ENCODE measurements at places on chromosomes 6 and 20.
A peak's percentile ranks its signal among the peaks of the same experiment; 100 is the strongest.

GRCh38 chr20:38854654-38855066 is 49.2 kb downstream of the PPP1R16B start:
- no peak for DNase-seq

- peak; percentile 54 for DNase-seq
These were observed 2.9 kb downstream of the RXRB start for GRCh38 chr6:33197431-33198048.

- DNase-seq, result no peak
These were observed 10.1 kb downstream of the TGM3 start for GRCh38 chr20:2305946-2306345.

DNA sequence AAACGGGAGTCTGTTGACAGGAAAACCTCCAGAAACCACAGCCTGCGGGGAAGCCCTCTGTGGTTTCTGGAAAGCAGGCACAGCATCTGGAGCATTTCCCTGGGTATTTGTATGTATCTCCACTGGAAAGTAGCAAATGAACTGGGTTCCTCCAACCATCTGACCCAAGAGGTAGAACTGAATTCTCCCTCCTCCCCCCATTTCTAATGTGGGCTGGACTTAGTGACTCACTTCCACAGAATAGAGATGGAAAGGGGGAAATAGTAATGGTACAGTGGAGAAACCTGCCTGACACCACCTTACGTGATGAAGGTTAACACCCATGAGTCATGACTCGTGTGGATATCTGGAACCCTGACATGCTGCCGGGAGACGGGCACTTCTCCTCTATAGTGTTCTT is 51.9 kb upstream of the XRN2 start:
- DNase-seq, result no peak

DNA sequence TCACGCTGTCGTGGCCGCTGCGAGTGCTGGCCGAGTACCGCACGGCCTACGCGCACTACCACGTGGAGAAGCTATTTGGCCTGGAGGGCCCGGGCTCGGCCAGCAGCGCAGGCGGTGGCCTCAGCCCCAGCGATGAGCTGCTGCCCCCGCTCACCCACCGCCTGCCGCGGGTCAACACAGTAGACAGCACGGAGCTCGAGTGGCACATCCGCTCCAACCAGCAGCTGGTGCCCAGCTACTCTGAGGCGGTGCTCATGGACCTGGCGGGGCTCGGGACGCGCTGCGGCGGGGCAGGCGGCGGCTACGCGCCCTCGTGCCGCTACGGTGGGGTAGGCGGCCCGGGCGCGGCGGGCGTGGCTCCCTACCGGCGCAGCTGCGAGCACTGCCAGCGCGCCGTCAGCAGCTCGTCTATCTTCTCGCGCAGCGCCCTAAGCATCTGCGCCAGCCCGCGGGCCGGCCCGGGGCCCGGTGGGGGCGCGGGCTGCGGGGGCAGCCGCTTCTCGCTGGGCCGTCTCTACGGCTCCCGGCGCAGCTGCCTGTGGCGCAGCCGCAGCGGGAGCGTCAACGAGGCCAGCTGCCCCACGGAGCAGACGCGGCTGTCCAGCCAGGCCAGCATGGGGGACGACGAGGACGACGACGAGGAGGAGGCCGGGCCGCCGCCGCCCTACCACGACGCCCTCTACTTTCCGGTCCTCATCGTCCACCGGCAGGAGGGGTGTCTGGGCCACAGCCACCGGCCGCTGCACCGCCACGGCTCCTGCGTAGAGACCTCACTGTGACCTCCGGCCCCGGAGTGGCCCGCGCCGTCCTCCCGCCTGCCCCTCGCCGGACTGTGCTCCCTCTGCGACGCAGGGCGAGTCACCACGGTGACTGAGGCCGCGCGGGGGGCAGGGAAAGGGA is 5.7 kb downstream of the TMEM151B start:
- no peak for DNase-seq

DNA sequence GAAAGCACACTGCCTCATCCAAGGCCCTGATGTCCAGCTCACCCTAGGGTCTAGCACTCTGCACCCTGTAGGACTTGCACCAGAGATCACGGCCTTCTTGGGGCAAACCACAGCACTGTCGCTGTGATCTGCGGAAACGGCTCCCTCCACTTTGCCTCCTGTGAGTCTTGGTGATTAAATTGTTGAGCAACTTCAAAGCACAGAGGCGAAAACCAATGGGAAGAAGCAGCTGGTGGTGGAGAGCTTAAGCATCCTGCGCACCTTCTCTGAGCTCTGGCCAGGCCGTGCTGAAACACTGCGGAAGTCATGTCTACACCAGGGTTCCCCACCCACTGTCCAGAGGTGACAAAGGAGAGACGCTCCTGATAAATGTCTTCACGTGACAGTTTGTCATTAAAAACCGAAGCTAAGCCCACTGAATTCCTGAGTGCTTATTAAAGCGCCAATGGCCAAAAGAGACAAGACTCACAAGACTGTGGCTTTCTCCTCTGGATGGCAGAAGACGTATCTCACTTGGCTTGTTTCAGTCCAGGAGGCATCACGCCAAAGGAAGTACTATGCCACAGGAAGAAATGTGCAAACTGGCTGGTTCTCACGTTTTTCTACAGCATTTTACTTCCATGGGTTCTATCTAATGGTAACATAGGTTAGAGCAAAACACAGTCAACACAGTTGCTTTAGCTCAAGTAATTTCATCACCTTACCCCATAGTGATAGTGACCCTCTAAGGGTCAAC is 3.1 kb downstream of the RAMACL start:
- no peak for DNase-seq

Data from fibroblast of the conjunctiva (primary cell).